ENCODE measurements at places on chromosomes 2 and 18.
A peak's percentile ranks its signal among the peaks of the same experiment; 100 is the strongest.

GRCh38 chr2:118861731-118862130, 14.3 kb upstream of the EN1 start:
- DNase-seq = no peak

DNA sequence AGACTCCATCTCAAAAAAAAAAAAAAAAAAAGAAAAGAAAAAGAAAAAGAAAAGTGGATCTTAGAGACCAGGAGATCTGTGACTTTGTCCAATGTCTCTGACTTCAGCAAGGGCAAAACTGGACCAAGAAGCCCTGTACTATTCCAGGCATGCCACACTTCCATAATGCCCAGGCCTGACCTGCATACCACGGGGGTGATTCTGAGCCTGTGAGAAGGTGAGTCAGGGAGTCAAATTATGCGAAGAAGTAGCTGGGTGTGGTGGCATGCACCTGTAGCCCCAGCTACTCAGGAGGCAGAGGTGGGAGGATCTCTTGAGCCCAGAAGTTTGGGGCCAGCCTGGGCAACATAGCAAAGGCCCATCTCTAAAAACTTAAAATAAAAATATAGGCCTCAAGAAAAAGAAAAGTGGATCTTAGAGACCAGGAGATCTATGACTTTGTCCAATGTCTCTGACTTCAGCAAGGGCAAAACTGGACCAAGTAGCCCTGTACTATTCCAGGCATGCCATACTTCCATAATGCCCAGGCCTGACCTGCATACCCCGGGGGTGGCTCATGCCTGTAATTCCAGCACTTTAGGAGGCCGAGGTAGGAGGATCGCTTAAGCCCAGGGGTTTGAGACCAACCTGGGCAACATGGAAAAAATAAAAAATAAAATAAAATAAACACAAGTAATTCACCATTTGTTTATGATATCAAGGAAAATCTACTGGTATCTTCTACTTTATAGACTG, 12.2 kb upstream of the PUM2 start:
- no peak for DNase-seq

DNA sequence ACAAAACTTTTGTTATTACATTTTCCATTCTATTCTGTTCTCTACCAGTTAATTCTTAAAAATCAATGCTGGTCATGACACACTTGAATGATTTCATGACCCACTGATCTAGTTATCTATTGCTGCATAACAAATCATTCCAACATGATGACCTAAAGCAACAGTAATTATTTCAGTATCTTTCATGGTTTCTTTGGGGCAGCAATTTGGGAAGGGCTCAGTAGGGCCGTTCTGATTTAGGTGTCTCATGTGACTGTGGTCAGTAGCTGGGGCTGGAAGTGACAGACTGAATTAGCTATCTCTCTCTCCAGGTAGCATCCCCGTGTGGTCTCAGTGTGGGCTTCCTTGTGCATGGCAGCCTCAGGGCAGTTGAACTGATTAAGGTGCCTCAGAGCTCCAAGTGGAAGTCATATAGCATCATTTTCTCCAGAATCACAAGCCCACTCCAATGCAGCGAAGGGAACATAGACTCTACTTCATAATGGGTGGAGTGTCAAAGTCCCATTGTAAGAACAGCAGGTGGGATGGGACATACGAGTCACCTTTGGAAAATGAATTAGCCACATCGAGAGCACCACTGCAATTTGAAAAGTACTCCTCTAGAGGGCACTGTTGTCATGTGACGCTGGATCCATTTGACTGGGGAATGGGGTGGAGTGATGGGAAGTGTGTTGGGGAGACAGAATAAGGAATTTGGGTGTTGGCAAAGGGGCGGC, 39.1 kb upstream of the FAM136A start:
- peak; percentile 83 for DNase-seq

GRCh38 chr2:200212862-200213425, 93.5 kb upstream of the SPATS2L start:
- DNase-seq = no peak

GRCh38 chr2:182077448-182078142, 91.9 kb downstream of the PPP1R1C start:
- DNase-seq = peak; percentile 30

GRCh38 chr2:86584151-86584913, 21.1 kb upstream of the CHMP3 start:
- no peak for DNase-seq

- no peak for DNase-seq
Measured at GRCh38 chr2:141630407-141630930, 500.3 kb downstream of the LRP1B start.

GRCh38 chr2:219733746-219734145, 106.3 kb downstream of the SLC4A3 start:
- no peak for DNase-seq

DNA sequence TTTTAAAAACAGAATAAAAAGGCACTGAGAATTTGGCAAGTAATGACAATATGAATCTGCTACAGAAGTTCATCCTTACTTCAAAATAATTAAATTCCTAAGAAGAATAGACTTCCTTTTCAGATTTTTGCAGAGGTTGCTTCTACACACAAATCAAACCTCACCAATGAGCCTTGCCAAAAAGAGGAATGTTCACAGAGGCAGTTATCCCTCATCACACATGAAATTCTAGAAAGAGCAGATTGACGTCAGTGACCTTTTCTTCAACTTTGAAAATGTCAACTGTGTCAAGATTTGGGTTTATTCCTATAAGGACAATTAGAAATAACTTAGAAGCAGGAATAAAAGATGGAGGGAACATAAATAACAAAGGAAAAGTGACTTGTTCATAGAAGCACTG, 64.6 kb downstream of the MBD2 start:
- DNase-seq = no peak

GRCh38 chr18:9734189-9734588, 26.1 kb downstream of the RAB31 start:
- DNase-seq = no peak

- no peak for DNase-seq
Measured at GRCh38 chr2:126655500-126656430, at the start of gene GYPC. GYPC (plus strand) TSS chr2:126656158; CDS start chr2:126656264, 106 bp downstream.

GRCh38 chr2:136448986-136449780, 316.2 kb upstream of the THSD7B start:
- DNase-seq = no peak

DNA sequence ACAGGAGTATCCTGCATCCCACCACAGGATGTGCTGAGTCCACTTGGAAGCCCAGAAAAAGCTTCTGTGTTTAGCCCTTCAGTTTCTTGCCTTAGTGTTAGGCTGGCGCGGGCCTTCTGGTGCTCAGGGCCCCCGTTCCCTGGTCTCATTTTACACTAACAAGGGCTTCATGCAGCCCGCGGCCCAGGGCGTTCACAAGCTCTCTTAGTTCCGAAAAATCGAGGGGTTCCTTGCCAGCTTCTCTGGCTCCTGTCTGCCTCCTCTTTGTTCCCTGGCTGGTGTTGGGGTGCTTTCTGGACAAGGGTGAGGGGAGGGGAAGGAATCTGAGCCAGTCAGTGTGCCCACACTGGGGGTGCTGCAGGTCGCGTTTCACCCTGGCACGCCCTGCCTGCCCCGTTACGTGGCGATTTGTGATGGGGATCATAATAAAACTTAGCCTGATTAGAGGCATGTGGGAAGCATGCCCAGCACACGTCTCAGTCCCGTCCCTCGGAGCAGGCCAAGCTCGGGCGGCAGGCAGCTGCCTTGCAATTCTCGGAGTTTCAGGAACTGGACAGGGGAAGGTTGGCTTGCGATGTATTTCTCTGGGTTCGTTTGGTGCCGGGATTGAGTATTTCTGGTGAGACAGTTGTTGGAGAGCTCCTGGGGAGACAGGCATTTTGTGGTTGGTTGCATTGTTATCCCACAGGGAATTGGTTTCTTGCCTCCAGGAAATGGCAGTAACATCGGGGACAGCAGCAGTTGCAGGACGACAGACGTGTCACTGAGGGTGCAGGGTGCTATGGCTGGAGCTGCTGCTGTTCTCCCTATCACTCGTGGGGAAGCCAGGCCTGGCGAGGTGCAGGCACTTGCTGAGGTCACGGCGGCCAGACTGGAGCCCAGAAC, 22.9 kb downstream of the SH3BP4 start:
- DNase-seq = no peak

DNA sequence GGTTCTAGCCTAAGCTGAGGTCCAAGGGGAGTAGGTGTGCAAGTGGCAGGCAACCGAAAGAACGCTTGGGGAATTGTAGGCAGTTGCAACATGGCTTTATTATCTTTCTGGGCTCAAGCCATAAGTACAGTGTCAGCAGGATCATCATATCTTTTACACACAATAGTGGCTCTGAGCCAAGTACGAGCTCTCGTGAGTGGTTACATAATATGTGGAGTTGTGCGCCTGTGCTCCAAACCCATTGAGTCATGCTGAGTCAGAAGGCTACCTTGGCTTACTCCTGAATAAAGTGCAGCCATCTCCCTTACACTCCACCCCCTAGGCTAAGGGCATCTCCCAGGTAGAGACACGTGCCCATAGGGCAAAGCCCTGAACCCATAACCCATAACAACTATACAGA, 233.9 kb downstream of the SATB2 start:
- peak; percentile 60 for DNase-seq

- no peak for DNase-seq
Measured at GRCh38 chr2:71064110-71064611, 4.3 kb upstream of the NAGK start.

DNA sequence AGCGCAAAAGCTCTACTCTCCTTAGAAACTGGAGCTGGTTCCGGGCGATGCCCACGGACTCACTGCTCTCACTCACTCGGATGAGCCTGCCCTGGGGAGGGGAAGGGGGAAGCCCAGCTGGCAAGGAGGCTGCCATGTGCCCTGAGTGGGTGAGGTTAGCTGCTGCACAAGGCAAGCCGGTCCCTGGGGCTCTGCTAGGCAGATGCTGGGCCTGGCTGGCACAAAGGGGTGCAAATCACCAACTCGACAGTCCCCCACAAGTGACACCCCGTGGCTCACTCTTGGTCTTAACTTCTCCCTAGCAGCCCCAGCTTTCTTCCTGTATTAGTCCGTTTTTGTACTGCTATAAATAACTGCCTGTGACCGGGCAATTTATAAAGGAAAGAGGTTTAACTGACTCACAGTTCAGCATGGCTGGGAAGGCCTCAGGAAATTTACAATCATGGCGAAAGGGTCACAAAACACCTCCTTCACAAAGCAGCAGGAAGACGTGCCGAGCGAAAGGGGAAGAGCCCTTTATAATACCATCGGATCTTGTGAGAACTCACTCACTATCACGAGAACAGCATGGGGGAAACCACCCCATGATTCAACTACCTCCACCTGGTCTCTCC, 33.2 kb downstream of the ADCY3 start:
- no peak for DNase-seq

GRCh38 chr18:62790871-62791772, 75.8 kb downstream of the PHLPP1 start:
- no peak for DNase-seq

DNA sequence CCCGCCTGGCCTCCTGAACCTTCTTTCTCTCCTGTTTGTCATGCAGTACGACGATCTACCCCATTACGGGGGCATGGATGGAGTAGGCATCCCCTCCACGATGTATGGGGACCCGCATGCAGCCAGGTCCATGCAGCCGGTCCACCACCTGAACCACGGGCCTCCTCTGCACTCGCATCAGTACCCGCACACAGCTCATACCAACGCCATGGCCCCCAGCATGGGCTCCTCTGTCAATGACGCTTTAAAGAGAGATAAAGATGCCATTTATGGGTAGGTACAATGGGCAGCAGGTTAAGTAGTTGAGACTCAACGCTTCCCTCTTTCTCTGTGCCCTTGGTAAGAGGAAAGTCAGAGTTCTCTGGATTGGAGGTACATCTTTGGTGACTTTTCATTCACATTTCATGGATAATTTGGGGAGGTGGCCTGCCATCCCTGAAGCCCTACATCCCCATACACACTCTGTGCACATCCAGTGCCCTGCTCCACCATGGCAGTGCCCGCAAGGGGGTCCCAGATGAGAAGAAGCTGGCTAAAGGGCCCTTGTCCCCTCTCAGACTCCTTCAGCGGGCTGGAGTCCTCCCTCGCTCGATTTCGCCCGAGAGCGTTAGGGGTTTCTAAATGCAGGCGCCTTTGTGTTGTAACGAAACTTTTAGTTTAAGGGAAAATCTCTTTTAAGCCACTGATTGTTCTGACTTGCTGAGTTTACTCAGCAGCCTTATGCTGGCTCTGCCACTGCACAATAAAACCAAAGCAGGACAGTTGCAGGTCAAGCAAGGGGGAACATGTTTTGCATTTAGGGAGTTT, 3.0 kb downstream of the MEIS1 start:
- peak; percentile 24 for DNase-seq

- DNase-seq = no peak
Measured at GRCh38 chr2:105857076-105857740, 112.5 kb downstream of the NCK2 start.

- DNase-seq = no peak
Measured at GRCh38 chr2:122251158-122251557, 495.7 kb downstream of the TSN start.

DNA sequence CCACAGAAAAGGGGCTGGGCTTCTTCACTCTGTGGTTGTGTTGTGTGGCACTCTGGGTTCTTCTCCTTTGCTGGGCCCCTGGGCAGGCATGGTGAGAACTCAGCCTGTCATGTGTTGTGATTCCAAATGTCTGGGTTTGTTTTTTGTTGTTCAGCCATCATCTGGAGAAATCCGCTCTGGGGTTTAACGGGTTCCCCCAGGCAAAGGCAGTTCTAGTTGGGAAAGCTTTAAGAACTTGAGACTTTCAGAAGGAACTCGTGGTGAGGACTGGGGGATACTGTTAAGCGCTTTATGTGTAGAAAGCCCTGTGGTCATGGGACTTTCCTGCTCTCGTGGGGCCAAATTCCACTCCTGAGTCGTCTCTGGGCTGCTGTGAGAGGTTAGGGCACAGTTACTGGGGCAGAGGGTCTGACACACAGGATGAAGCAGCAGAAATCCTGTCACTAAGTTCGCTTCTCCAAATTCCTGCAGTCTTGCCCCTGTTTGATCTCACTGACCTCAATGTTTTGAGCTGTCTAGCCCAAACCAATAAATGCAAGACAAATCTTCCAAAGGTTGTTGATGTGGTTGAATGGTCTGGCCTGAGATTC, 87.7 kb downstream of the RAPGEF4 start:
- DNase-seq = no peak

- DNase-seq = no peak
Measured at GRCh38 chr2:95669441-95669991, 77.7 kb downstream of the TRIM43 start.

- DNase-seq = peak; percentile 76
Measured at GRCh38 chr2:9703701-9704221, 73.0 kb upstream of the YWHAQ start.

DNA sequence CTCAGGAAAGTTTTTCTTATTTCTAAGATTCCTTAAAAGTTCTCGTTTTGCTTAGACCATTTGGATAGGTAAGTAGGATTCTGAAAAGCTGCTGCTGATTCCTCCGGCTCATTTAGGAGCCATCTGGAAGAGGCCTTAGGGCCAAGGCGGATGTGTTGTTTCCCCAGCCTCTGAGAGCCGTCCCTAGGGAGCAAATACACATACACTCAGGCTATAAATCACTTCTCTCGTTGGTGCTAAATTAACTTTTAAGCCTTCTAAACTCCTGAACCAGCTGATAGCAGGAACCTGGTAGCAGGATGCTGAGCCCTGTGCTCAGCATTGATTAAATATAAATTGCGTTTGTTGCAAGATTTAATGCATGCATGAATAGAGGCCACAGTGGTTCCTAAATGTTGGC, 109.8 kb downstream of the ADCYAP1 start:
- DNase-seq = peak; percentile 48
